ENCODE measurements at places on chromosomes 7 and 10. TPM values are rescaled to one million over a fixed set of nuclear protein-coding genes. Genes with fewer than 3 reads are reported as not detected.

DNA sequence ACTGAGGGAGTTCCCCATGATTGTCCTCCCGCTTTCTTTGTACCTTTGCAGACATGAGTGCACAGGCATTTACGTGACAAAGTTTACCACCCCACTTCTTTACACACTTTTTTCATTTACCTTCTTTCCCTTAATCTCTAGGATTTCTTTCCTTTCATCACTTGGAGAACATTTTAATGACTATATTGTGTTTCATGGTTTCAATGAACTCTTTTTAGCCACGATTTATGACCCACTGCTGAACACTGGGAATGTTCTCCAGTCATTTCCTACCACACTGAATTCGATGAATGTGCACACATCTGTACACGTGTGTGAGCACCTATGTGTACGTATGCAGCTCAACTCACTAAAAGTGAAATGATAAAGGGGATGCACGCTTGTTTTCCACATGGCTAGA lies 371.7 kb upstream of the IGFBP3 start:
- no peak for DNase-seq

GRCh38 chr7:22302951-22303423 lies 54.0 kb downstream of the RAPGEF5 start:
- no peak for DNase-seq

DNA sequence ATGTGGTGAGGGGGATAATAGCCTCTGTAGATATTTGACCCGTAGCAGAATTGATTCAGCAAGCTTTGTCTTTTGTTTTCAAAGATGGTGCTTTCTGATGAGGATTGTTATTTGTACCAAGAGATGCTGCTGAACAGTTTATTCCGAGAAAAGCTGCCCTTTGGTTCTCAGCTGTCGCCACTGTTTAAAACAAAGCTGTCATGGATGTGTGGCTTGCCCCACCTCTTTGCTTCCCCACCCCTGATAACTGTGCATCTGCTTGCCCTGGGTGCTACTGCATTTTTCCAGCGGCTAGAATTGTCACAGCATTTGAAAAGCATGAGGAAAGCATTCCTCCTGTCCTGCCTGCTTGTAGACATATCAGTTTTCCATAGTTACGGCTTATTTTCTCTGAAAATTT lies 226.9 kb upstream of the CSTF2T start:
- DNase-seq: no peak

- DNase-seq: no peak
Observed at GRCh38 chr10:108872854-108873253, 1050.5 kb downstream of the XPNPEP1 start.

DNA sequence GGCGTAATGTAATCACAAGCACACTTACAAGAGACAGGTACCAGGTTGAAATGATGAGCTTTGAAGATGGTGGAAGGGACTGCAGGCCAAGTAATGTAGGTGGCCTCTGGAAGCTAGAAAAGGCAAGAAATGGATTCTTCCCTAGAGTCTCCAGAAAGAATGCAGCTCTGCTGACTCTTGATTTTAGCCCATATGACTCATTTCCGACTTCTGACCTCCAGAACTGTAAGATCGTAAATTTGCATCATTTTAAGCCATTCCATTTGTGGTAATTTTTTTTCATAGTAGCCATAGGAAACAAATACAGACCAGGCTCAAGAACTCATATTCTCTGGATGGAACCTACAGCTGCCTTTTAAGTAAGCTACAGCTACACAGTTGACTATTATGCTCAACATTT lies 315.5 kb downstream of the MAGI2 start:
- no peak for DNase-seq

- DNase-seq: no peak
Observed at GRCh38 chr10:129179245-129179971, 287.6 kb upstream of the MGMT start.

GRCh38 chr10:34555653-34556052 lies 259.4 kb downstream of the PARD3 start:
- DNase-seq: peak; percentile 12

DNA sequence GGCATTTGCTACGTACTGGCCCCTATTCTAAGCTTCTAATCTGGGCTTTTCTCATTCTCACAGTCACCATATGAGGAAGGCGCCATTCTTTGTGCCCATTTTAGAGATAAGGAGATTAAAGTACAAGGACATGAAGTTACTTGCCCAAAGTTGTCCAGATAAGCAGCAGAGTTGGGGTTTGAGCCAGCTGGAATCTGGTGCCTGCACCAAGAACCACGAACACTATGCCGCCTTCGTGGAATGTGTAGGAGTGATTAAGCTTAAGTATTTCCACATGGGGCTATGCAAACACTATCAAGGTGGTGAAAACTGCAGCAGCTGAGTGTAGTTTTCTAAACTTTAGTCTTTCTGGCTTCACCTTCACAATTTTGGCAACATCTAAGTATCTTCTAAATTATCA lies 342.7 kb upstream of the ETV1 start:
- DNase-seq: no peak

GRCh38 chr10:128851281-128851680 lies 615.8 kb upstream of the MGMT start:
- DNase-seq: no peak

Gene SVIL
- 2.6 TPM for polyA plus RNA-seq

Gene FGL2
- 59.4 TPM for polyA plus RNA-seq

Gene AKR1C2
- not detected for polyA plus RNA-seq

Gene PRRT4
- 0.08 TPM for polyA plus RNA-seq

Gene RINT1
- polyA plus RNA-seq: 14.1 TPM

Gene TRPV5
- not detected for polyA plus RNA-seq

Gene SPDYE16
- polyA plus RNA-seq: not detected

Gene OR6B1
- polyA plus RNA-seq: not detected

Gene CRPPA
- 0.28 TPM for polyA plus RNA-seq

Measured in immature natural killer cell (primary cell).